ENCODE measurements at places on chromosomes 6 and 20.

DNA sequence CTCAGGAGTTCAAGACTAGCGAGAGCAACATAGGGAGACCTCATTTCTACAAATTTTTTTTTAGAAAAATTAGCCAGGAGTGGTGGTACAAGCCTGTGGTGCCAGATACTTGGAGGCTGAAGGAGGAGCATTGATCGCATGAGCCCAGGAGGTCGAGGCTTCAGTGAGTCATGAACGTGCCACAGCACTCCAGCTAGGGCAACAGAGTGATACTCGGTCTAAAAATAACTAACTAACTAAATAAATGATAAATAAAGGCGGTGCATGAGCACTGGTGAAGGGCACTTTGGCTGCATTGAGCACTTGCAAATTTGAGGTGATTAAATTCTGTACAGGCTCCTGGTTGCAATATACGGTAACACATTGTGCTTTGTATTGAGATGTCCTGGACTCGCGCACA is 13.5 kb downstream of the HLA-A start:
- DNase-seq = no peak

DNA sequence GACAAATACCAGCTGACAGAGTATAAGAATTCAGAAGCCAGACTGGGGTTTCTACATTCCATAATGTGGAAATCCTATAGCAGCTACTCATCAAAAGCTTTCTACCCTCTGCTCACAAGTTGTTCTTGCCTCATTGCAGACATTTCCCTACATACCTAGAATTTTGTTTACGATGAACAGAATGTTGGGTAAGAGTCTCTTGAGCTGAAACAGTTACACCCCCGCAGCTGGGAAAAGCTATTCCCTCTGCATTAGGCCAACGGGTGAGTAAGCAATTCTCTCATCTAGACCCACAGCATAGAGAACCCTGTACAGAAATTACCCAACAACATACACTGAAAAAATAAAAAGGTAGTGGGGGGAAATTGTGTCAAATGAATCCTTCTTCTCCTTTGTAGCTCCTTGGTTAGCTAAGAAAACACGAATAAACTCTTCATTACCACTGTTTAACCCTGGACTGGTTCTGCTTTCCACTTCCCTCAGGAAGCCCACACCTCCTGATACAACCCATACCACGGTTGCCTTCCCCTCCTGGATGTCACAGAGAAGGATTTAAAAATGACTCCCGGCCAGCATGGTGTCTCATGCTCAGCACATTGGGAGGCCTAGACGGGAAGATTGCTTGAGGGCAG is 215.0 kb upstream of the SHLD1 start:
- no peak for DNase-seq

DNA sequence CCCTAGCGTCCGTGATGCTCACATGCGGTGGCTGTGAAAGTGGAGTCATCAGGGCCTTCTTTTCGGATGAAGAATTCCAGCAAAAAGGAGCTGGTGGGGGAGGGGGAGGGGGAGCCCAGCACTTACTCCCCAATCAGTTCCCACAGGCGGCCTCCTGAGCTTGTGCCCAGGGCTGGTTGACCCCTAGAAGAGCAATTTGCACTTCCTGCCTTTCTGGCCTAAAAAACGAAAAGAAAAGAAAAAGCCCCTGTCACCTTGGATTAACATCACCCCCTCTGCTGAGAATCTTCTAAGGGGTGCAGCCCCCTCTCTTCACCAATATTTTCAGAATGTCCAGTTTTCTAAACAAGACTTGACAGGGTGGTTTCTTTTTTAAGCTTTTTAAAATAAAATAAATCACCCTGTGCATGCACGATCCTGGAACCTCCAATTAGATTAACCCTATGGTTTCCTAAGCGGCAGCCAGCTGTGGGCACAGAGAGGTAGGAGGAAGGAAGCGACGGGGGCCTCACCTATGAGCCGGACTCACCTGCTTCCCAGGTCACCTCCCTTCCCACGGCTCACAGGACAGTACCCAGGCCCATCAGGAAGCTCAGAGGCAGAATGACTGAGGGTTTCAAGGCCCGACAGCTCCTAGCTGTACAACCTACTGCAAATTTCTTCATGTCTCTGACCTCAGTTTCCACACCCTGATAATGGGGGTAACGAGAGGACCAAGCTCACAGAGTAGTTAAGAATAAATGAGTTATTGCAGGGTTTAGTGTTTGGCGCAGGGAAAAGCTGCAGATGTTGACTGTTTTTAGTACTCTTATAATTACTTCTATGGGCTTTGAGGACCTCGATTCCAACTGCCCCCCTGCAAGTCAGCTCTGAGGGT is 10.5 kb upstream of the TGM2 start:
- no peak for DNase-seq

GRCh38 chr6:141548966-141549365 is 583.8 kb upstream of the GJE1 start:
- DNase-seq = no peak

DNA sequence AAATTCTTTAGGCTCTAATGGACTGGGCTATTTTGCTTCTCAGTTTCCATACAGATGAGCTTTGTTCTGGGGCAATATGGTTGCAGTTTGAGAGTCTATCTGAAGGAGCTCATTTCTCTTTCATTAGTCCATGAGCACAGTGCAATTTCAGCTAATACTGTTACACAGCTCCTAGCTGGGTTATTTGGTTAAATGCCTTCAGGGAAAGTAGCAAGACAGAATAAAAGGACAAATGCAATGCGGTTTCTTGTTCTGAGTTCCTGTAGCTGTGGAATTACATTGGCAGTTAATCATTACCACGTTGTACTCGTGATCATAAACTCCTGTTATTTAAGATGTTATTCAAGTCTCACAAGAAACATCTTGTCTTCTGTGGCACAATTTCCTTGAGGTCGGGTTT is 127.7 kb downstream of the BFSP1 start:
- no peak for DNase-seq

GRCh38 chr20:32017711-32018251 is 7.5 kb downstream of the CCM2L start:
- DNase-seq = no peak

GRCh38 chr6:30394139-30394538 is 49.2 kb downstream of the RPP21 start:
- DNase-seq = no peak

- no peak for DNase-seq
These were observed 9.0 kb downstream of the ADISSP start for GRCh38 chr20:3758566-3758965.

DNA sequence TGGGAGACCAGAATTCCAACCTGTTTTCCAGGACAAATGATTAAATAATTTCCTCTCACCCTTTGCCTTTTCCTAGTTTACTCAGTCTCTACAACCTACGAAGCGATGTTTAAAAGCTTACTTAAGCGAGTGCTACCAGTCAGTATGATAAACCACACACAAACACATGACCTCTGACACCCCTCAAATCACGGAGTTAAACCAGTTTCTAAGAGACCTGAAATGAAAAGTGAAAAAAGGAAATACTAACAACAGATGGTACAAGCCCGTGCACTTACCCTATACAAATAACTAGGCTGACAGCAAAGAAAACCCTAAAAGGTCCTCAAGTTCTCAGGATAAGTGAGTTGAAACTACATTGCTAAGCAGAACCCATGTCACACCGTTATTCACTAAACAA is 7.7 kb downstream of the TNFRSF21 start:
- DNase-seq = no peak

DNA sequence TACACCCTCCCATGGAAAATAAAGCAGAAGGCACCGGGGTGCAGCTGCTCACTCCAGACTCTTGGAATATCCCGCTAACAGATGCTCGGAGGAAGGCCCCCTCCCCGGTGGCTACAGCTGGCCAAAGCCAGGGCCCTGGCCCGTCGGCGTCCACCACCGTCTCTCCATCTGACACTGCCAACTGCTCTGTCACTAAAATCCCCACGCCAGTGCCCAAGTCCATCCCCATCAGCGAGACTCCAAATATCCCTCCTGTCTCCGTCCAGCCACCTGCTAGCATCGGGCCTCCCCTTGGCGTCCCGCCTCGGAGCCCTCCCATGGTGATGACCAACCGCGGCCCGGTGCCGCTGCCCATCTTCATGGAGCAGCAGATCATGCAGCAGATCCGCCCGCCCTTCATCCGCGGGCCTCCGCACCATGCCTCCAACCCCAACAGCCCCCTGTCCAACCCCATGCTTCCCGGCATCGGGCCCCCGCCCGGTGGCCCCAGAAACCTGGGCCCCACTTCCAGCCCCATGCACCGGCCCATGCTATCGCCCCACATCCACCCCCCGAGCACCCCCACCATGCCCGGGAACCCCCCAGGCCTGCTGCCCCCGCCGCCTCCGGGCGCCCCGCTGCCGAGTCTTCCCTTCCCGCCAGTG is 143.9 kb downstream of the SOBP start:
- DNase-seq = no peak

DNA sequence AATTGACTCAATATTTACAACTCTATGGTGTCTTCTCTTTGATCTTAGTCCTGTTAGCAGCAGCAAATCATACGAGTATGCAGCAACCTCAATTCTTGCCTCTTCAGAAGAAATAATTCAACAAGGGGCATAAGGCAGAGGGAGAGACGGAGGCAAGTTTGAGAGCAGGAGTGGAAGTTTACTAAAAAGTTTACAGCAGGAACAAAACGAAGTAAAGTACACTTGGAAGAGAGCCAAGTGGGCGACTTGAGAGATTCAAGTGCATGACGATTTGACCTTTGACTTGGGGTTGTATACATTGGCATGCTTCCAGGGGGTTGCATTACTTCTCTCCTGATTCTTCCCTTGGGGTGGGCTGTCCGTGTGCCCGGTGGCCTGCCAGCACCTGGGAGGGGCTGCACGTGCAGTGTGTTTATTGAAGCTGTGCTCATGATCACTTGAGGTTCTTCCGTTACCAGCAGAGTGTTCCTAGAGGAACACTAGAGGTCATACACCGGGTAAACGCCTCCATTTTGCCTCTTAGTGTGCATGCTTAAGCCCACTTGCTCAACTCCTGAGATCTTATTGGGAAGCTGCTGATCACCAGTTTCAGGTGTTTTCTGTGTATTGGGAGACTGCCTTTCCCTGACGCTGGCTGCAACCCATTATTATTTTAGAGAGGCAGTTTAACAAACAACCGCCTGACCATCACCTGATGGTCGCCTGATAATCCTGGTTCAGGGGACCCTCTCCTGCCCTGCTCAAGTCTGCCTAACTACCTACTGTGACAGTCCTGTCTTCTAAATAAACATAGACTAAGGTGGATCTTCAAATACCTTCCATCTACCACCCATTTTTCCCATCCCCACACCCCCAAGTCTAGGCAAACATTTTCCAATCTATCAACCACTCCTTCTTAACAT is 172.4 kb upstream of the MYLIP start:
- no peak for DNase-seq

All from hippocampal formation (tissue), 2 donors.